ENCODE measurements at places on chromosomes 12 and 14.

- DNase-seq, result peak; percentile 6
Observed at GRCh38 chr14:58638231-58639197, 752 bp downstream of the DACT1 start.

DNA sequence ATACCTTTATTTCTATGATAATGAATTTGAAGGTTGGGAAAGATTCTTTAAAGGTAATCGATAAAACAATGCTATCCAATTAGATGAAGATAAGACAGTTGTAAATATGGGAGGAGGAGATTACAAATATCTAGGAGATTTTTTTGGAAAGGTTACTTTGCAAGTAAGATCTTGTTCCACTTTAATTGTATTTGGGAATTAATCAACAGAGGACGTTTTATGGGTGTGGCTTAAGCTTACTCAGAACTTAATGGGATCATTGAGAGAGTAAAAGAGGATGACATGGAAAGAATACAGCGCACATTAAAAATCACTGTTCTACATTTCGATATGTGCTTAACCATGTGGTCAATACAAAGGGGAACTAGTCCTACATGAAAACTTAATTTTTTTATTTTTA, 3.5 kb upstream of the LRIG3 start:
- DNase-seq, result no peak

DNA sequence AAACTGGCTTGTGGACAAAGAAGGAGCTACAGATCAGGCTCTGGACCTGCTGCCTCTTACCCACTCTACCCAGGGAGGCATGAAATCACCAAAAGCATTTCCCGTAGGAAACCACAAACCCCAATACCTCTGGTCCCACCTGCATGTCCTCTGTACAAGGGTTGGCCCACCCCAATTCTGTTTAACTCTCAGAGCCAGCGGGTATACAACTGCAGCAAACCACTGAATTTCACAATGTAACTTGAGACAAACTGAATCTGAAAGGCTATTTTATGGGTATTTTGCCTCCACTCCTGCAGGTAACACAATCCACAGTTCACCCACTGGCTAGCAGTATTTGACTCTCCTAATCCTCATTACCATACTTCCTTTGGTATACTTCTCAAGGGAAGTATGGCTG, 16.5 kb downstream of the SIX1 start:
- DNase-seq, result no peak

DNA sequence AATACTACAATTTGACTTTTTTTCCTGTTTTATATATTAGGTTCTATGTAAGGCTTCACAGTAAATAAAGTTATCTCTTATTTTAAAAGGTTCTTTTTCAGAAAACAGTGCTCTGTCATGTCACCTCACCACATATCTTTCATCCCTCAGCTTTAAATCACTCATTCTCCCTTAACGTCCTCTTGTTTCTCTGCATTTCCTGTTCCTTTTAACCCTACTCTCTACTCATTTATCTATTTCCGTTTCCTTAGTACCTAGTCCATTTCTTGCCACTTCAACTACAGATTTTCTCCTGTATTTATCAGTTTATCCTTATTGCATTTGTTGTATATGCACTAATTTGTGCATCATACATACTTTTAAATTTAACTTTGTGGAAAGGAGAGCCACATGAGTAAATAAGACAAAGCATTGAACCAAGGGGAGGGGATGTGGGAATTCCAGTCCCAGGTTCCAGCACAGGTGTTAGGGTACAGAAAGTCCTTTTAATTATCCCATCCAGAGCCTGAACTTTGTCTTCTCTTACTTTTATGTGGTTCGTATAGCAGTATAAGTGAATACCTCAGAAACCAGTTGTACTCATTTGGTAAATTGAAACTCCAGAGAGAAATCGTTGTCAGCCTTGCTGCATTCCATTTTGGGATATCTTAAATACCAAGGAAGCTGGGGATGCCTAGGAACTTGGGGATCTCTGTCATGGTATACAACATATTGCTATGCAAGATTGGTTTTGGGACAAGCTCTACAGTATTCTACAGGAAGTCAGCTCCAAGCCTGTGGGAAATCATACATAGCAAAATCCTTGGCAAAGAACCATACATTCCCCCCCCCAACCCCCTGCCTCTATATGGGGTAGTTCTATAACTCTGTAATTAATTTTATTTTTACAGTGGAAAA, 120.5 kb downstream of the DIP2B start:
- no peak for DNase-seq

GRCh38 chr14:34693228-34693939, 21.0 kb downstream of the CFL2 start:
- no peak for DNase-seq

DNA sequence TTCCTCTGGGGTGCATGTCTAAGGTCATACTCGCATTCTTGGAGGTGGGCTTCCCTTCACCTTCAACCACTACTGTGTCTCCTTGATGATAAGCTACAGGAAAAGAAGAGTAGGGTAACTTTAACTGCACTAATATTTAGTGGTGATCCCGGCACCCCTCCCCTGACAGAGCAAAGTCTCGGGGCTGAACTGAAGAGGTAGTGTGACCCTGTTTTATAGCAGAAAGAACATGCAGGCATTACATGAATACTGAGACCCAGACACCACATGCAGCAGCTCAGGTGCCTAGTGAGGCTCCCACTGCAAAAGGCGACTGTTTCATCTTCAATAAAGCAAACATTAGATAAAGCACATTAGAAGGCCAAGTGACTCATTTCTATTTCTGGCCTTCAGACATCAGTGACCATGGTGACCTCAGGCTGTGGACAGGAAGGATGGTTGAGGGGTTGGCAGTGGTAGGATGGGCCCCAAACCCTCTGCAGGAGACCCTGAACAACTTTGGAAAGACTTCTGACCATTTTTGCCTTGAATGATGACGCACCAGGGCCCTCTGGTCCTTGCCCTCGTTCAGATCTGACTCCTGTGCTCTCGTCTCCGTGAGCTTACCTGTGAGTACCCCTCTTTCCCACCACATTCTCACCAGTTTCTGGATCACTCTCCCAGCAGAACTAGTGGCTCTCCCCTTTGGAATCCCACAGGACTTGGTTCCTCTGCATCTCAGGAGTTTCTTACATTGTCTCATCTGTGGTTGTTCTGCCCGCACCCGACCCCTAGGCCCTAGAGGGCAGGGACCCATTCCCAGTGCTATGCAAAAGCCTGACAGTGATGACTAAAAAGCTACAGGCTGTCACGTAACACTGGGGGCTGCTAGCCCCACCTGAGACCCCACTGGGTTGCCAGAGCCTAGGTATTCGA, 23.8 kb upstream of the JPH4 start:
- no peak for DNase-seq

DNA sequence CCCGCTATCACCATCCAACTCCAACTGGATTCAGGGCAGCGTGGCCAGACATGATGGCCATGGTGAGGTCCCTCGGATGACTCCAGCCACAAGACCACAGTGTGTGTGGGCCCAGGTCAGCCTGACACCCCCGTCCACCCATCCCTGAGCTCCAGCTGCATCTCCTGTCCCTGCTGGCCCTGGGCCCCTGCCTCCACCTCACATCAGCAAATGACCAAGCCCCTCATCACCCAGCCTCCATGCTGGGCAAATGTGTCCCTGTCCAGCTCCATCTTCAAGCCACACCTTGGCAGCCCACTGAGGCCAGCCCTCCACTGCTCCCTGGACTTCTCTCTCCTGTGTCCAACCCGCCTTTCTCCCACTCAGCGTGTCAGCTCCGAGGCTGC, 3.2 kb downstream of the GPR132 start:
- DNase-seq, result no peak

DNA sequence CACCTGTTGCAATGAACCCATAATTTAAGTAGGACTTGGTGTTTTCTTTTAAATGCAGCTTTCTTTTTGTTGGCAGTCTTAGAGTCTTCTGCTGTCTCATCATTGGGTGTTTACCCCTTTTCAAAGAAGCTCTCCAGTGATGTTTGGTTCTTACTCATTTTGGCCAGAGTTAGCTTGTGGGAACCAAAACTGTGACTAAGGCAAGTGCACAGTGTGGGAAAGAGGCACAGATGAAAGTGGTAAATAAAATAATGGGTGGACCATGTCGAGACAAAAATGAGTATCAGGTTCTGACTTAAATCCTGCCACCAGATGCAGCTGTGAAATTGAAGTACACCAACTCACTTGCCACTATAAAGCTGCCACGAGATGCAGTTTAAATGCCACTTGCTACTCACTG, 615.4 kb upstream of the MIS18BP1 start:
- no peak for DNase-seq
